Lower leg skin (tissue), 4 donors: ENCODE measurements at places on chromosomes 7 and 10.

- no peak for DNase-seq
Observed at GRCh38 chr7:33673029-33673700, 232.2 kb upstream of the BMPER start.

- no peak for DNase-seq
Observed at GRCh38 chr10:75356484-75356883, 45.1 kb downstream of the ZNF503 start.

DNA sequence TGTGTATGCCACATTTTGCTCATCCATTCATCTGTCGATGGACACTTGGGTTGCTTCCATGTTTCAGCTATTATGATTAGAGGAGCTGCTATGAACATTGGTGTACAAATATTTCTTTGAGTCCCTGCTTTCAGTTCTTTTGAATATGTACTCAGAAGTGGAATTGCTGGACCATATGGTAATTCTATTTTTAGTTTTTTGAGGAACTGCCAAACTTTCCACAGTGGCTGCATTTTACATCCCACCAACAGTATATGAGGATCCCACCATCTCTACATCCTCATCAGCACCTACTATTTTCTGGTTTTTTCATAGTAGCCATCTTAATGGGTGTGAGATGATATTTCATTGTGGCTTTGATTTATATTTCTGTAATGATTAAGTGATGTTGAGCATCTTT, 44.7 kb upstream of the ZMIZ2 start:
- no peak for DNase-seq

DNA sequence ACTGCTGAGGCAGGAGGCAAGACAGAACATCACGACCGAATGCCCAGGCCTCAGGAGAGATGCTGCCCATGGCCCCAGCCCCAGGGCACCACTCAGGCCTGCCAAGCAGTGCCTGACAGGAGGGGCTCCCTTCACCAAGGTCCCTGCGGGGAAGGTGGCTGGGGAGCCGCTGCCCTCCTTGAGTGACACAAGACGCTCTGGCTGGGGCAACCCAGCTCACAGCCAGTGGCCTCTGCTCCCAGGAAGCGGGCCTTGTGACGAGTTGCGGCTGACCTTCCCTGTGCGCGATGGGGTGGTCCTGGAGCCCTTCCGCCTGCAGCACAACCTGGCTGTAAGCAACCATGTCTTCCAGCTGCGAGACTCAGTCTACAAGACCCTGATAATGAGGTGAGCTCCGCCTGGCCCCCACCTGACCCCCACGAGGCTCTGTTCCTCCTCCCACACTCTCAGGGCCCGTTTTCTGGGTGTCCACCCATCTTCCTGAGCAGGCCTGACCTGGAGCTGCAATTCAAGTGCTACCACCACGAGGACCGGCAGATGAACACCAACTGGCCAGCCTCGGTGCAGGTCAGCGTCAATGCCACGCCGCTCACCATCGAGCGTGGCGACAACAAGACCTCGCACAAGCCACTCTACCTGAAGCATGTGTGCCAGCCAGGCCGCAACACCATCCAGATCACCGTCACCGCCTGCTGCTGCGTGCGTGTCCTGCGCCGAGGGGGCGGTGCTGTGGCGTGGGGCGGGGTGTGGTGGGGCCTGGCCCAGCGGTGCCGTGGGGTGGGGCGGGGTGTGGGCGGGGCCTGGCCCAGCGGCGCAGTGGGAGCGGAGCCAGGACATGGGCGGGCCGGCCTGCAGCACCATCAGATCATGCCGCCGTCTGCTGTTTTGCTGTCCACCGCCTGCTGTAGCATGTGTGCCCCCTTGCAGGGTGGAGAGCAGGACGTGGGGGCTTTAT, 12.8 kb downstream of the ZMIZ2 start:
- no peak for DNase-seq

GRCh38 chr10:3720228-3721019, 64.6 kb downstream of the KLF6 start:
- peak; percentile 92 for DNase-seq

DNA sequence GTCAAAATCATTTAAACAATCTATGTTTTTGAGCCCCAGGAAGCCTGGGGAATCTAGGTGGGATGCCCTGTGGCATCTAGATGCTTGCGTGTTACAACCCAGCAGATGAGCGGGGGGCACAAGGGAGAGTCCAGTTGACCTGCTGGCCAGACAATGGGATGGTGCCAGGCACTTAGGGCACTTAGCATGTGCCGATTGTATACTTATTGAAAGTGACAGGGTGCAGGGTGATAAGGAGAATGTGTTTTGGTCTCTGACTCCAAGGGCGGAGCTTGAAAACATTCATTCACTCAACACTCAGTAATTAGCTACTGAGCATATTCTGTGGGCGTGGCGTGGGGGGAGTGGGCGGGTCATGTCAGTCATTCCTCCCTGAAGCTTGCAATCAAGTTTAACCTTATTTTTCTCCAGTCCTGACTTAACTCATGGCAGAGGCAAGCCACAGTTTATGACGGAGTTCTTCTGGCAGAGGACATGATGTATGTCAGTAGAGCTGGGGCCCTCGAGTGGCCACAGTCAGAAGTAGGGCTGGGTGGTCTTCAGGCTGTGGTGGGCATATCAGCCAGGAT, 115.1 kb downstream of the PRKCQ start:
- DNase-seq: no peak

DNA sequence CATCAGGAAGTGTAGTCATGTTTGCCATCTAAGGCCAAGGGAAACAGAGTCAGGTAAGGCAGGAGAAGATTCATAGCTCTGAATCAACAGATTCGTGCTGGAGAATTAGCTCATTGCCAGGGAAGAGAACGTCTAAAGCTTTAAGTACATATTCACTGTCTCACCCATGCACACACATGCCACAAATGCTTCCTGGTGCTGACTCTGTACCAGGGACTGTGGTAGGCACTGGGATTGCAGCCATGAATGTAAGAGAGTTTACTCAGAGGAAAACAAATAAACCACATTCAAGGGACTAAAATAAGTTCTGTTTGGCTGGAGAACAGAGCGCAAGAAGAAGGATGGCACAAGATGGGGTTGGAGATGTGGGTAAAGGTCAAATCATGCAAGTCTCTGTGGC, 89.8 kb upstream of the HPS1 start:
- no peak for DNase-seq

GRCh38 chr7:67505449-67505848, 508.8 kb downstream of the TYW1 start:
- no peak for DNase-seq

DNA sequence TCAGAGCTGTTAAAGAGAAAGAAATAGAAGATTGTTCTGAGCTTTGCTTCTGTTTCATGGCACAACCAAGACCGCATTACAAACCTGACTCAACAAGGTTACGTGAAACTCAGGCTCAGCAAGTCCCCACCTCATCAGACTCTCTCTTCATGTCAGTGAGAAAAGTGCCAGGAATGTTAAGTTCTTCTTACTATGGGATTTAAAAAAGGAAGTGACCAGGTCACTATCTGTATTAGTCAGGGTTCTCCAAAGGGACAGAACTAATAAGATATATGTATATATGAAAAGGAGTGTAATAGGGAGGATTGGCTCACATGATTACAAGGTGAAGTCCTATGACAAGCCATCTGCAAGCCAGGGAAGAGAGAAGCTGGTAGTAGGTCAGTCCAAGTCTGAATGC, 25.4 kb upstream of the PAPSS2 start:
- DNase-seq: no peak

DNA sequence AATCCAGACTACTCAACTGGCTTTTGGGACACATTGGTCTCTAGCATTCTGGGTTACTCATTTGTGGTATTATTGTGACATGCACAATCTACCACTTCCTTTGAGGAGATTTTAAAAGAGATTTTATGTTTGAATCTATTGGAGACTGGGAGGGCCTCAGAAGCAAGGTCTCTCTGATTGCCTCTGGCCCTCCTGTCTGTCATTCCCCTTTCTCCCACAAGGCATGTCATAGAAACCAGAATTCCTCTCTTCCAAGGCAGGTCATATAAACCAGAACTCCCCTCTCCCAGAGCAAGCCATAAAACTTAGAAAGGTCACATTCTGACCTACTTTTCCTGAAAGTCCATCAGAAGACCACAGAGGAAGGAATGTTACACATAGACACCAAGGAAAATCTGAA, 777.7 kb downstream of the PHTF2 start:
- no peak for DNase-seq

- no peak for DNase-seq
Observed at GRCh38 chr7:123666492-123666891, 10.8 kb downstream of the LMOD2 start.

DNA sequence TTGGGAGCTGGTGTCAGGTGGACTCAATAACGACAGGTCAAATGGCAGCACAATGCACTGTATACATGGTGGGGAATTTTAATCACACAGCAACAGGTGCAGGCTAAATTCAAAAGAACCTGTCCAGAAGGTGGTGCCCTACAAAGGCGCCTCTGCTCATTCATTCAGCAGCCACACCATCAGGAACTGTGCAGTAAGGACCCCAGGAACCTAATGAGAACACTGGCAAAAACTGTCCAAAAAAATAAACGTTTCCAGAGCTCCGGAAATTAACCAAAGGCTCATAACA, 21.9 kb upstream of the CRYGN start:
- no peak for DNase-seq

DNA sequence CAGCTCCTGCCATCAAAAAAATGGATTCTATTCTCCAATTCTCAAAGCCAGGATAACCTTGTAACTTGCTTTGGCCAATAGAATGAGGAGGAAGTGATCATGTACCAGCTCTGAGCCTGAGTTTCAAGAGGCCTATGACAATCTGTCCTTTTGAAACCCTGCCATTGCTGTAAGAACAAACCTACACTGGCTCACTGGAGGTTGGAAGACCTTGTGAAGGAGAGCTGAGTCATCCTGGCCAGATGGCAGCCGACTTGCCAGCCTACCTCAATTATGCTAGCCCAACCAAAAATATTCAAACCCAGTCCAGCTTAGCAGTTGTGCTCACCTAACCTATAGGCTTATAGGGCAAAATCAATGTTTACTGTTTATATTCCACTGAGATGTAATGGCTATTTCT, 93.0 kb downstream of the HGF start:
- no peak for DNase-seq

DNA sequence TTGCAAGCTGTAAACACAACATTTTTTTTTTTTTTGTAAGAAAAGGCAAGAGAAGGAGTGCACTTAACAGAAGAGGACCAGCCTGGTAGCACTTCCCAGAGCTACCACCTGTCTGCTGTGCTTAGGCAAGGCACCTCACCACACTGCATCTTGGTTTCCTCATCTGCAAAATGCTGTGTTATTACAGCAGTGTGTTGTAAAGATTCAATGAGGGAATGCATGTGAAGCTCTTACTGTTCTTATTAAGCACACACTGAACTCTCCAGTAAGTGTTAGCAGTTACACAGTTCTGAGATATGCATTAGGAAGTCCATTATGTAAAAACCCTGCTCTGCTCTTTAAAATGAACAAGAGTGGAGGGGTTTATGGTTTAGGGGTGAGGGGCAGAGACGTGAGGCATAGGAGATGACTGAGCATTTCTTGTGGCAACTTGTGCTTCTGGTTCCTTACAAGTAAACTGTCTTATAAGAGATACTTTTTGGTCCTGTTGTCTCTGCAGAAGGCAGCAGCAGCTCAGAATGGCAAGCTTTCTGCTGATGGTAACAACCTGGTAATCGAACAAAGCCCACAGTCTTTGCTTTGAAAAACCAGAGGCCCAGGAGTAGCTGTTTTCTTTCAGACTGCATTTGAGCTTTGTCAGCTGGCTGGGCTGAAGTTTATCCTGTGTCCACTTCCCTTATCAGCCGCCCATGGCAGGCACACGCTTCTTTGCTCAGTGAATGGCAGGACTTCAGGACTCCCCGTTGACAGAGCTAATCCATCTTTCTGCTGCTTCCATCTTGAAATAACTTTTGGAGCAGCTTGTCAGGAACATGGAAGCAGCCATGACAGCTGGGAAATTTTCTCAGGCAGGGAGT, 98.8 kb upstream of the BMPER start:
- no peak for DNase-seq

DNA sequence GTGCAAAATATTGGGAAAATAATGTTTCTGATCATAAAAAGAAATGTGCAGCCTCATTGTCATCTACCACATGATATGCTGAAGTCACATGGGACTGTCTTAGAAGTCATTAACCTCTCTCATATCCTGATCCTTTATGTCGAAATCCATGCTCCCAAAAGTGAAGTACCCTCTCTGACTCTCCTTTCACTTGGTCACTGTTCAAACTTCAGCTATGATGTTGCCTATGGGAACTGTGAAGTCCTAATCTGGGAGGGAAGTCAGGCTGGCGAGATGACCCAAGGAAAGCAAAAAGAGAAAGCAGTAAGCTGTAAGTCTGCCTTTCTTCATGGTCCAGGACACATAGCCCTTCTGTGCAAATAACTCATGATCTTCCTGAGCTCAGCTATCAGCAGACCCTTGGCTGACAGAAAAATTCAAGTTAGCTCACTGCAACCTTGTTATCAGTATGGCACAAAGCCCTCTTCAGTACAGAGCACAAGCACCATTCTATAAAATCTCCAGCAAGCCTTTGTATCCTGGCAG, 29.5 kb downstream of the WASL start:
- DNase-seq: no peak

DNA sequence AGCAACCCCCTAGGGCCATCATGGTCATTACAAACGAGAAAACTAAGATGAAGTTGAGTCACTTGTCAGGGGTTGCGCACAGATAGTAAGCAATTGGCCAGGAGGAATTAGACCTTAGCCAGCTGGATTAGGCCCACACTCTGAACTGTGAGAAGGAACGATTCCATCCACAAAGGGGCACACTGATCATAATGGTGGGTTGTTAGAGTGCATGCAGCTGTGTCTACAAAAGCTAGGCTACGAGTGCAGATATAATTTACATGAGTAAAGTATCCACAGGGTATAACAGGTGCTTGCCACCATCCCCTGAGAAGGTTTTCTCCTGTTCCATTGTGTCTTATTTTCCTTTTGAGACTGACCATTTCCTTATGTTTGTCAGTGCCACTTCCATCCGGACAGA, 16.6 kb upstream of the FAM170B start:
- no peak for DNase-seq

- DNase-seq: no peak
Observed at GRCh38 chr7:111871283-111871682, 309.0 kb upstream of the IMMP2L start.

GRCh38 chr10:52481986-52482555, 168.0 kb downstream of the DKK1 start:
- no peak for DNase-seq

DNA sequence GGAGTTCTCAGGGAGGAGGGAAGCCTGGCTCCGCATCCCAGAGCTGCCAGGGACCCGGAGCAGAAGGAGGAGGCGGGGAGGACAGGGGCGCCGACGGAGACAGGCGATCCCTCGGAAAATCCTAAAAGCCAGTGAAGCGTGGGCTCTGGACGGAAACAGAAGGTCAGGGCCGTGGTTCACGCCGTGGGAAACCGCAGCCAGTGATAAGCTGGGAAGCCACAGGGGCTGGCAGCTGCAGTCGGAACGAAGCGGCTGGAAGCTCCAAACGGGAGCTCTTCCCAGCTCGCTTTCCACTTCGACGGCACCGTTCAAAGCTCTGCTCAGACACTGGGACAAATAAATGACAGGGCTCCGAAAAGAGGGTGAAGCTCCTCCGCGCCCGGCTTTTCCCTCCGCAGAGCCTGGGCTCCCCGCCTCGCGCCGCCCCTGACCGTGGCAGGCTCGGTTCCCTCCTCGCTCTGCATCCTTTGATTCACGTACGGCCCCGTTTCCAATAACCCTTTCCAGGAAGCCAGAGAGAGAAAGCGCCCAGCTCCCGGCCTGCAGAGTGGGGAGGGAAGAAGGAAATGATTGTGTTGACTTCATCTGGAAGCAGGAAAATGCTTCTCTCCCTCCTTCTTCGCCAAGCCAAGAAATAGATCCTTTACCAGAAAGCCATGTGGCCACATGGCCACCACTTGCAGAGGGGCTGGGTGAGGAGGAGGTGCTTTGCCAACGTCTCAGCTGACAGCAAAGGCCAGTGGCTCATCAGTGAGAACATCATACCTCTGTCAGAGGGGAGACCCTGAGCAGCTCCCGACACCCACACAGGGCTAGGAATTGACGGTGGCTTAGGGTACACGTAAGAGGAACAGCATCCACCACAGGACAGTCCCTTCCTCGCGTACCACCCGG, 57.4 kb downstream of the ADRB1 start:
- no peak for DNase-seq
